ENCODE measurements at places on chromosomes 12 and 14.

DNA sequence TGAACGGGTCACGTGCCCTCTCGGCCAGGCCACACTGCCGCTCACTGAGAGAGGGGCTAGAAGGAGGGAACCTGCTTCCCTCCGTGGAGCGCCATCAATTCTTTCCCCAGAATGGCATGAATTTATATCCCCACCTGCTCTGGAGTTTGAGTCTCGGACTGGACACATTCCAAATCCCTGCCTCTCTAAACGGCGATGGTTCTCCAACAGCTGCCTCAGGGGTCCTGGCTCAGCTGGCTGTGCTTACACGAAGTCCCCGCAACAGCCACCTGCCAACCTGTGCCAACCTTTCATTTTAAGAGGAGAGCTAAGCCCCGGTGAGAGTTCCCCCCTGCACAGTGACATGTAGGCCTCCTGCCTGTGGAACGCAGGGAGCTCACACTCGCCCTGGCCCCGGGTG, 73.2 kb downstream of the RIMBP2 start:
- DNase-seq = no peak

GRCh38 chr14:91272341-91273272, 28.1 kb upstream of the GPR68 start:
- DNase-seq = no peak

- DNase-seq = no peak
Observed at GRCh38 chr12:24595652-24596235, 353.2 kb downstream of the BCAT1 start.

DNA sequence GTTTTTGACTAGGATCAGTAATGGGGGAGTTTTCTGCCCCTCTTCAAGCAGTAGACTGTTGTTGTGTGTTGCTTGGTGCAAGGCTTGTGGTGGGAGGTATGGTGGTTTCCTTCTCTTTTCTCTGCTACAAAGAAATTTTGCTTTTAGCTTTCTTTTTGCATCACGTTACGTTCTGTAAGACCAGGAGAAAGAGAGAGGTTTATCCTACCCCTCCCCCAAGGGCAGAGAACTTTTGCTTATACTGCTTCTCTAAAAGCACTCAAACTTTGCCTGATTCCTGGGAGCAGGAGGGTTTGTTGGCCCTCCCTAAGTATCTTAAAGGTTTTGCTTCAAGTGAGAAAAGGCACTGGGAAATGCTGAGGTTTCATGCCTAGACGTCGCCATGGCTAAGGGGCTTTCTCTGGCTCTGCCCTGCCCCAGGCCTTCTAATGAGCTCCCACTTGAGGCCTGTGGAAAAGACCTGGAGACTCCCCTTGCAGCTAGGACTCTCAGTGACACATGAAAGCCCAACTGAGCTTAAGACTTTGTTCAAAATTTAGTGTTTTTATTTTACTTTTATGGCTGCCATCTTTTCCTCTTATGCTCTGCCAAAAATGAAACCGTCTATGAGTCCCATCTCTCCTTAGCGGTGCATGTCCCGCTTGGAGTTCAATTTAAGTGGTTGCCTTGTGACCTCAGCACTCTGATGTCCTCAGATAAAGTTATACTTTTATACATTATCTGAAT, 49.2 kb downstream of the EIF2S3B start:
- no peak for DNase-seq

DNA sequence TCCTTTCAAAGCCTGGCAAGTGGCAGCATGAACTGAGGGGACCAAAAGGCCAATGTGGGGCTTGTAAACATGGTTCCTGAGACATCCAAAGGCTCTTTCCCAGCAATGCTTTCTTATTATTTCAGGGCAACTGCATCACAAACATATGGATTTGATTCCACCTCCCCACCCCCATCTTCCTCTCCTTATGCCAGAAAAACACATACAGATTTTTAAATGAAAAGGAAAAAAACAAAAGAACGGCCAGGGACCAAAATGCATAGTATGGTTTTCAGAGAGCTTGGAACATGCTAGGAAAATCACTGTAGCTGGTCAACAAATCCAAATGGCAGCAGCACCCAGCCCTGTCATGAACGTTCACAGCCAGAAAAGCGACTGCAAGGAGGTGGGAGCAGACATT, 167.6 kb downstream of the ANO2 start:
- no peak for DNase-seq

DNA sequence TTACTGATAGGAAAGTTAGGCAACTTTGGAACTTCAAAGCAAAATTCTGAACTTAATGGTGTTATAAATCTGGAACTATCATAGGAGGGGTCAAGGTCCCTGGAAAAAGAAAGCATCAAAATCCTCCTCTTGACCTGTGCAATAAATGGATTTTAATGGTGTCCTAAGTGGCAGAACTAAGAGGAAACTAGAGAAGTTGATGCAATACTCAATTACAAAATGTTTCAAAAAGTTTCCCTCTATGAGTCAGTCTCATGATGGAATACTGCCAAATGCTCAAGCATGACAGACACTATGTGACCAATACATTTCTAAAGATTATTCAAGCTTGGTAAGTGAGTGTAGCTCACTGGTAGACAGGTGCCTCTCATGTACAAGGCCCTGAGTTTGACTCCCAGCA, 47.7 kb upstream of the ERGIC2 start:
- no peak for DNase-seq
